ENCODE measurements at places on chromosomes 12 and 14.

- DNase-seq, result peak; percentile 46
- peaks cover 5% of the 10 kb centered on the region for H3K4me1 ChIP-seq
- no peaks in the 10 kb centered on the region for H3K27me3 ChIP-seq
- peak overlapping the region; percentile 47 for H3K27ac ChIP-seq
- H3K4me3 ChIP-seq, result no peak overlapping the region
These were observed 4.6 kb downstream of the PLBD1 start for GRCh38 chr12:14563046-14563445.

DNA sequence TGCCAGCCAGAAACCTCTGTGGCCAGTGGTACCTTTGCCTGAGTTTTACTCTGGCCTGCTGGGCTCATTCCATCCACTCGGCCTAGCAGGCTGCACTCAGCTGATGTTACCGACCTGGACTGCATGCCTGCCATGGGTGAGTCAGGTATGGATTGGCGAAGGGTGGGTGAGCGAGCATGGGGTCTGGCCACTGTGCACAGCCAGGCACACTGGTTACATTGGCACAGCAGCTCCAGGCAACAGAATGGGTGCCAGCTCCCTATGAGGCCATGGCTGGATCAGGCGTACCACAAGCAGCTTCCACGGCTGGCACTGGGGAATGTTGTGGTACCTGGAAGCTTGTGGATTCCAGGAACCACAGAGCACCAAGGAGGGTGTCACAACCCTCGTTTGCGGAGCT is 685.7 kb downstream of the SLC16A7 start:
- H3K4me1 ChIP-seq, result no peaks in the 10 kb centered on the region
- no peaks in the 10 kb centered on the region for H3K27me3 ChIP-seq
- no peak overlapping the region for H3K4me3 ChIP-seq

DNA sequence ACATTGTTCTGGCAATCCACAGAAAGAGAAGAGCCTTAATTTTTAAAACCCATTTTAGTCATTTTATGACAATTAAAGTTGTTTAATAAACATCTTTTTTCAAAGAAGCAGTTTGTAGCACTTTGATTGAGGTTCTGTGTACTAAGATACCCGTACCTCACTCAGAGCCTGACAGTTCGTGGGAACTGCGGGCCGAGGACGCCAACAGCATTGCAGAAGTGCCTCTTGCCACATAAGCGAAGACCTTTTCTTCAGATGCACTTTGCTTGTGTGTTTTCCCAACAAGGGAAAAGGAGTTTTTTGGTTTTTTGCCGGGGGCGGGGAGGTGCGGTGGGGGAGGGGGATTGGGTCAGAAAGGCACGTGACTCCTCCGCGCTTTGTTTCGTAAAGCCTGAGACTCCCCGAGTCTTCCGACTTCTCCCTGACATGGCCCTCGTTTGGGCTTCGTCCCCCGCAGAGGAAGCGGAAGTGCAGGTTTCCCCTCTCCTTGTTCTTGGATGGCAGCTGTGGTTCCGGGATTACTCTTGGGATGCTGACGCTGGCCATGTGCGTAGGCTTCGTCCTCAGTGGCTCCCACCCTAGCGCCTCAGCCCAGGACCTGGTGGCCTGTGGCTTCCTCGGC is 70.8 kb downstream of the WDR20 start:
- DNase-seq, result no peak
- no peak overlapping the region for H3K27ac ChIP-seq
- no peak overlapping the region for H3K4me3 ChIP-seq
- H3K4me1 ChIP-seq, result no peaks in the 10 kb centered on the region
- H3K27me3 ChIP-seq, result no peaks in the 10 kb centered on the region

GRCh38 chr14:99884834-99885648 is 91.8 kb downstream of the EML1 start:
- H3K36me3 ChIP-seq, result no peaks in the 10 kb centered on the region

- no peaks in the 10 kb centered on the region for H3K4me1 ChIP-seq
- H3K36me3 ChIP-seq, result no peaks in the 10 kb centered on the region
- no peak overlapping the region for H3K27ac ChIP-seq
- no peak for DNase-seq
- no peaks in the 10 kb centered on the region for H3K27me3 ChIP-seq
- no peak overlapping the region for H3K4me3 ChIP-seq
These were observed 25.7 kb downstream of the MTA1 start for GRCh38 chr14:105445290-105445689.

GRCh38 chr14:104880584-104881210 is 15.6 kb downstream of the CEP170B start:
- H3K4me3 ChIP-seq, result no peak overlapping the region
- H3K4me1 ChIP-seq, result no peaks in the 10 kb centered on the region
- H3K27me3 ChIP-seq, result no peaks in the 10 kb centered on the region
- peaks cover 9% of the 10 kb centered on the region for H3K36me3 ChIP-seq
- H3K27ac ChIP-seq, result no peak overlapping the region

- DNase-seq, result no peak
- no peaks in the 10 kb centered on the region for H3K27me3 ChIP-seq
- no peak overlapping the region for H3K27ac ChIP-seq
These were observed 56.3 kb downstream of the STXBP6 start for GRCh38 chr14:24993631-24994030.

- no peaks in the 10 kb centered on the region for H3K4me1 ChIP-seq
- DNase-seq, result no peak
- no peak overlapping the region for H3K27ac ChIP-seq
- H3K27me3 ChIP-seq, result no peaks in the 10 kb centered on the region
- no peak overlapping the region for H3K4me3 ChIP-seq
These were observed 91.4 kb downstream of the SUDS3 start for GRCh38 chr12:118467641-118468305.

DNA sequence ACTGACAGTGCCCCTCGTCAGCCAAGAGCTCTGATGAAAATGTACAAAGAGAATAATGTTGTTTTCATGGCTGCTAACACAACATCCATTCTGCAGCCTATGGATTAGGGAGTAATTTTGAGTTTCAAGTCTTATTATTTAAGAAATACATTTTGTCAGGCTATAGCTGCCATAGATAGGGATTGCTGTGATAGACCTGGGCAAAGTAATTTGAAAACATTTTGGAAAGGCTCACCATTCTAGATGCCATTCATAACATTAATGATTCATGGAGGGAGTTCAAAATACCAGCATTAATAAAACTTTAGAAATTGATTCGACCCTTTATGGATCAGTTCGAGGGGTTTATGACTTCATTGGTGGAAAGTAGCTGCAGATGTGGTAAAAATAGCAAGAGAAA is 149.8 kb downstream of the GPHN start:
- DNase-seq, result no peak
- H3K27me3 ChIP-seq, result no peaks in the 10 kb centered on the region
- H3K27ac ChIP-seq, result no peak overlapping the region
- H3K36me3 ChIP-seq, result no peaks in the 10 kb centered on the region
- no peaks in the 10 kb centered on the region for H3K4me1 ChIP-seq

GRCh38 chr12:1851151-1851701 is 30.9 kb downstream of the LRTM2 start:
- DNase-seq, result no peak
- no peaks in the 10 kb centered on the region for H3K27me3 ChIP-seq
- no peak overlapping the region for H3K4me3 ChIP-seq
- no peak overlapping the region for H3K27ac ChIP-seq
- H3K4me1 ChIP-seq, result no peaks in the 10 kb centered on the region

DNA sequence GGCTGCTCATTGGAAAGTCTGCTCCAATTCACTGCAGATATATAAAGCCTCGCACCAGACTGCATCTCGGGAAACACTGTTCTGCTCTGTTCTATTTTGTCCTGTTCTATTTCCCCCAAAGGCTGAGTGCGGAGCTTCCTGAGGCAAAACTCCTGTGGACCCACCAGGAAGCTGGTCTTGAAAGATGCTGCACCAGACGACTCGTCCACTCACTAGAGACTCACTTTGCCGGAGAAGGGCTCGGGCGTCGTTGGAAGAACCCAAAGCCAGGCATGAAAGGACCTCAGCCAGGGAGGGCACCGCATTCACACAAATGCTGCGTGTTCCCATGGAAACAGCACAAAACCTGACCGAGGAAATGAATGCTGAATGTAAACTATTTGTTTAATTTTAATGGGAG is 331.2 kb upstream of the SFSWAP start:
- DNase-seq, result no peak
- H3K4me1 ChIP-seq, result no peaks in the 10 kb centered on the region
- no peaks in the 10 kb centered on the region for H3K36me3 ChIP-seq
- no peaks in the 10 kb centered on the region for H3K27me3 ChIP-seq
- no peak overlapping the region for H3K4me3 ChIP-seq

DNA sequence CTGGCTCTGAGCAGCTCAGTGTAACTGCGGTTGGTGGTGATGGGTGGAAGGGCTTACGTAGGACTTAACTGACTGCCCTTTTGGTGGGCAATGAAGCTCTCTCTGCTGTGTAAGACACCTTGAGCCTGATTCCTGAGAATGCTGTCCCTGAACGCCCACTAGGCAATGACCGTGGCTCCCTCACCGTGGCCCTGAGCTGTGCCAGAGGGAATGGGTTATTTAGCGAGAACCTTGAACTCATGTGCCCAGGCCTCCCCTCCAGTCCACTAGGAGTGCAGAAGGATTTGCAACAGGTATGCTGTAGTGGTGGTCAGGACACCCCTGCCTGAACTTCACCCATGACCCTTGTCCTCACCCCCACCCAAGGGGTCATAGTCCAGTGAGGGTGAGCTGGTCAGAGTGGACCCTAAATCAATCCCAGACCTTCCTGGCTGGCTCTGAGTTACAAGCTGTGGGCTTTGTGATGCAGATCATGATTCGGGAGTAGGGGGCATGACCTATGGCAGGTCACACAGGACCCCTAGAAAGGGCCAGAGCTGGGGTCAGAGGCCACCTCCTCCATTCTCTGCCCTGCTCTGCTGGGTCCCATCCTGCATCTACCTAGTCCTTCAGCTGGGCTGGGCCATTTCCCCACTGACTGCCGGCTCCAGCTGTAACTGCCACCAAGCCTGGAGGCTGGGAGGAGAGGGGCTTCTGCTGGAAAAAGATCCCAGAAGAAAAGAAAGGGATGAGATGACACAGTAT is 14.5 kb upstream of the ANKRD33 start:
- no peak for DNase-seq
- H3K4me3 ChIP-seq, result no peak overlapping the region
- H3K27ac ChIP-seq, result no peak overlapping the region

DNA sequence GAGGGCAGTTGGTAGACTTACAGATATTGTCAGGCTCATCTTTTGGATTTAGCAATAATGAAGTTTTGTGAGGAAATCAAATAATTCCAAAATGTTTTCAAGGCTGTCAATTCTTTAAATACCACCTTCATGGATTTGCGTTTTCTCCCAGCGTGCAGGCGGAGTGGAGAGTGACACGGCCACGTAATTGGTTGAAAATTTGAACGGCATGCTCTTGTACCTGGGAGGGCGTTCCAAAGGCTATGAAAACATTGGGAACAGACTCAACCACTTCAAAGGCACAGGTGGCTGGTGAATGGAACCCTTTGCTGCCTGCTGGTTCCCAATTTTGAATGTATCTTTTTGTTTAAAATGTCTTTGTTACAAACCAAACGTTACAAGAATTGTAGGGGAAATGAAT is 12.4 kb downstream of the SMIM41 start:
- no peak overlapping the region for H3K4me3 ChIP-seq
- H3K4me1 ChIP-seq, result no peaks in the 10 kb centered on the region
- H3K27ac ChIP-seq, result no peak overlapping the region
- DNase-seq, result no peak
- no peaks in the 10 kb centered on the region for H3K27me3 ChIP-seq

GRCh38 chr12:71725011-71725410 is 29.7 kb upstream of the RAB21 start:
- no peaks in the 10 kb centered on the region for H3K36me3 ChIP-seq
- no peaks in the 10 kb centered on the region for H3K4me1 ChIP-seq
- DNase-seq, result no peak
- H3K27ac ChIP-seq, result no peak overlapping the region
- no peaks in the 10 kb centered on the region for H3K27me3 ChIP-seq

- peaks cover 14% of the 10 kb centered on the region for H3K27me3 ChIP-seq
- no peak for DNase-seq
- no peaks in the 10 kb centered on the region for H3K36me3 ChIP-seq
- peak overlapping the region; percentile 40 for H3K27ac ChIP-seq
- H3K4me3 ChIP-seq, result peak overlapping the region; percentile 69
- peaks cover 19% of the 10 kb centered on the region for H3K4me1 ChIP-seq
These were observed 375 bp downstream of the AJUBA start for GRCh38 chr14:22981876-22982476.

GRCh38 chr14:63478010-63478409 is 65.2 kb downstream of the PPP2R5E start:
- H3K4me3 ChIP-seq, result no peak overlapping the region
- no peaks in the 10 kb centered on the region for H3K27me3 ChIP-seq
- peaks cover 3% of the 10 kb centered on the region for H3K4me1 ChIP-seq

DNA sequence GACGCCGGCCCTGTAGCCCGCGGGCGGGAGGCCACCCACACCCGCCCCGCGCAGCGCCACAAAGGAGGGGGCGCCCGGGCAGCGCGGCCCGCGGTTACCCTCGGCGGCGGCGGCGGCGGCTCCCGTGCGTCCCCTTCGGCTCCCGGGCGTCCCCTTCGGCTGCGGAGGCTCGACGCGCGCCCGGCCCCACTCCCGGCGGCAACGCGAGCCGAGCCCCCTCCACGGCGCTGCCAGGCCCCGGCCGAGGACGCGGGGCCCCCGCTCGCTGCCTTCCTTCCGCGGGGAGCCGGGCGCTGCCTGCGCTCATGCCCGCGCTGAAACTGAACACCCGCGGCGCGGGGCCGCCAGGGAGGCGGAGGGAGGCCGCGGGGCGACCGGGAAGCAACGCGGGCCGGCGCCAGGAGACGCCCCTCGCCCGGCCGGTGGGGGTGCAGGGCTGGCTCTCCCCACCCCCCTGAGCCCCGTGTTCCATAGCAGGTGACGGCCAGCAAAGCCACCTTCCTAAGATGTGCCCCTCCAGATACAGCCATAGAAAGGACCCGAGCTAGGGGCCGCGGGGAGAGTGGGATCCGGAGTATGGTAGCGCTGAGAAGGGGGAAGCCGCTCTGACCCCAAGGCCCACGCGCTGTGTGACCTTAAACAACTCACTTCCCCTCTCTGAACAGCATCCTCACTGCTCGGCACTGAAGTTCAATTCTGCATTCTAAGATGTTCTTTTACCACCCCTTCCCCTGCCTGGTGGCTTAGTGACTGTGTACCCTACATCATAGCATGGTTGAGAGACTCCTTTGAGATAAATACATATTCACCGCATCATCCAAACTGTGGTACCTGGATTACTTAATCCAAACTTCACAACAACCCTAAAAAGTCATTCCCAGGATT is 42.8 kb downstream of the KDM2B start:
- H3K4me1 ChIP-seq, result peaks cover 15% of the 10 kb centered on the region
- H3K27ac ChIP-seq, result peak overlapping the region; percentile 87
- H3K36me3 ChIP-seq, result no peaks in the 10 kb centered on the region
- H3K4me3 ChIP-seq, result peak overlapping the region; percentile 69
- no peaks in the 10 kb centered on the region for H3K27me3 ChIP-seq

- H3K36me3 ChIP-seq, result no peaks in the 10 kb centered on the region
- no peak overlapping the region for H3K27ac ChIP-seq
- no peak for DNase-seq
- H3K4me1 ChIP-seq, result no peaks in the 10 kb centered on the region
- H3K4me3 ChIP-seq, result no peak overlapping the region
These were observed 46.3 kb upstream of the PTGDR start for GRCh38 chr14:52220924-52221811.

GRCh38 chr14:103031566-103031911 is 25.8 kb downstream of the CDC42BPB start:
- H3K36me3 ChIP-seq, result no peaks in the 10 kb centered on the region
- peaks cover 21% of the 10 kb centered on the region for H3K4me1 ChIP-seq
- no peaks in the 10 kb centered on the region for H3K27me3 ChIP-seq
- H3K27ac ChIP-seq, result peak overlapping the region; percentile 58

- no peak overlapping the region for H3K4me3 ChIP-seq
- H3K27ac ChIP-seq, result peak overlapping the region; percentile 79
- no peaks in the 10 kb centered on the region for H3K27me3 ChIP-seq
These were observed 43.2 kb upstream of the BCL11B start for GRCh38 chr14:99315197-99315596.

GRCh38 chr12:16581416-16581815 is 24.5 kb downstream of the LMO3 start:
- H3K36me3 ChIP-seq, result no peaks in the 10 kb centered on the region
- no peaks in the 10 kb centered on the region for H3K27me3 ChIP-seq
- H3K27ac ChIP-seq, result no peak overlapping the region
- H3K4me3 ChIP-seq, result no peak overlapping the region

Data from colonic mucosa (tissue), 4 donors.